Fibroblast of skin of scalp (primary cell): ENCODE measurements at places on chromosomes 1 and 21.

DNA sequence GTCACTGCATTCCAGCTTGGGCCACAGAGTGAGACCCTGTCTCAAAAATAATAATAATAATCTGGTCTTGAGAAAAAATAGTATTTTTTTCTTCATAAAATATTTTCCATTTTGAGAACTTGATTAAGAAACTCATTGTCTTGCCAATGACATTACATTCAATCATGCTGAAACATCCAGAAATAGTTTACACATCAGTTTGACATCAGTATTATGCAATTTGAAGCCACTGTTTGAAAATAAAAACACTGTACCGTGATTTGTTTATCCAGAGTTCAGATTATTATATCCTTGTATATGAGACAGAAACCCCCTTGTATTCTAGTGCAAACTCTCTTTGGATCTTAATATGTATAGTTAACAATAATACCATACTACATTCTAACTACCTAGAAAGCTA lies 6.9 kb downstream of the FMO2 start:
- DNase-seq: no peak

GRCh38 chr1:1760345-1760650 lies 18.0 kb downstream of the NADK start:
- DNase-seq: no peak

- no peak for DNase-seq
Measured at GRCh38 chr1:7436056-7437005, 334.8 kb upstream of the VAMP3 start.

GRCh38 chr21:46666941-46667740 lies 31.7 kb downstream of the PRMT2 start:
- DNase-seq: no peak

DNA sequence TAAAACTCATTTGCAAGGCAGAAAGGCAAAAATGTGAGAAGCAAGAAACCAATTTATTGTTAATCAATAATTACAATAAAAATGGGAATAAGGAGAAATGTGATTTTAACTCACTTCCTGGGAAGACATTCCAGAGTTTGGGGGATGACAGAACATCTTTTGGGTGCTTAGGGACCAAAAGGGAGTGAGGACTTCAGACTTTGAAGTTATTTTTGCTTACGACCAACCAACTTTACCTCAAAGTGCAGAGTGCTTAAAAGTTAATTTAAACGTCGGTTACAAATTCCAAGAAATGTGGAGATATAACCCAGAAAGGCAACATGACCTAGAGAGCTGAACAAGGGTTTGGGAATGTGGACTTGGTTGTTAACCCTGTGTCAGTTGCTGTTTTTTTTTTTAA lies 234.5 kb upstream of the C1orf105 start:
- DNase-seq: no peak

DNA sequence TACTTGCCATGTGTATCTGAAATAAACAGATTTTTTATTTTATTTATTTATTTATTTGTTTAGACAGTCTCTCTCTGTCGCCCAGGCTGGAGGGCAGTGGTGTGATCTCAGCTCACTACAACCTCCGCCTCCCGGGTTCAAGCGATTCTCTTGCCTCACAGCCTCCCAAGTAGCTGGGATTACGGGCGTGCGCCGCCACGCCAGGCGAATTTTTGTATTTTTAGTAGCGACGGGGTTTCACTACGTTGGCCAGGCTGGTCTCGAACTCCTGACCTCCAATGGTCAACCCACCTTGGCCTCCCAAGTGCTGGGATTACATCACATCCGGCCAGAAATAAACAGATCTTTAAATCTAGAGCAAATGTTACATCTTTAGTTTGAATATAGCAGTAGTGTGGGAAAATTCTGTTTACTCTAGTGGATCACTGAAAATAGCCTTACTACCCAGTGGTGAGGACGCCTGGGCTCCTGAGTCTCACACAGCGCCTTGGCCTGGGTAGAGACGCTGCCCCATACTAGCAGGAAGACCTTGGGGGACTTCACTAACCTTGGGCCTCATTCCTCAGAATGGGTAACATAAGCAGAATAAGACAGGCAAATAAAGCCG lies 709 bp downstream of the GART start:
- no peak for DNase-seq

- DNase-seq: no peak
Measured at GRCh38 chr1:202593845-202594244, 116.4 kb downstream of the SYT2 start.

DNA sequence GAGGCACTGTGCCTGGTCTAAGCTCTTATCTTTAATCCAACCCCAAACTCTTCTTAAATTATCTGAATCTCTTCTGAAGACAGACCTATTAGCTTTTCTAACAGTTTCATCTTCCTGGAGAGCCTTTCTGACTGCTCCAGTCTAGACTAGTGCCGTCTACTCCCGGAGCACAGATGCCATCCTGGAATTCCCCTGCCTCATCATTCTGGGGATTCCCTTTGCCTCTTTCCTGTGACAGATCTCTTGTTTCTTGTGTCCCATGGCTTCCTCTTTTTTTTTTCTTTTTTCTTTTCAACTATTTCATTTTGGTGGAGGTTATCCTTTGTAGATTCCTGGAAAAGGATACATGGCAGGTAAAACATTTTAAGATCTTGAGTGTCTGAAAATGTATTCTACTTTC lies 11.7 kb downstream of the SEMA4A start:
- no peak for DNase-seq

DNA sequence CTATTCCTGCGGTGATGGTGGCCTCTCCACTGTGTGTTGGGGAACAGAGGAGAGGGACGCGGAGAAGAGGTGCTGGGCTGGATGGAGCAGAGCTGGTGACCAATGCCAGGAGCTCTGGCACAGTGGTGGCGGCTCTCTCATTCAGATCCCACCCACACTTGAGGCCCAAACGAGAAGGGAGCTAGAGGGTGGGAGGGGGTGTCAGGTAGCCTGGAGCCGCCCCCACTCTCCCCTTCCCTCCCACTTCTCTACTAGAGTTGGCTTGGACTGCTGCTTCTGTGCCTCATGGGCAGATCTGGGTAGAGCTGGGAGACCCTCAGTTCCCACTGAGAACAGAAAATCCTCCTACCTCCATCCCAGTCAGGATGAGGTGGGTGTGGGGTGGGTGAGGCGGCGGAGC lies 3.5 kb downstream of the TTC39A start:
- DNase-seq: no peak

DNA sequence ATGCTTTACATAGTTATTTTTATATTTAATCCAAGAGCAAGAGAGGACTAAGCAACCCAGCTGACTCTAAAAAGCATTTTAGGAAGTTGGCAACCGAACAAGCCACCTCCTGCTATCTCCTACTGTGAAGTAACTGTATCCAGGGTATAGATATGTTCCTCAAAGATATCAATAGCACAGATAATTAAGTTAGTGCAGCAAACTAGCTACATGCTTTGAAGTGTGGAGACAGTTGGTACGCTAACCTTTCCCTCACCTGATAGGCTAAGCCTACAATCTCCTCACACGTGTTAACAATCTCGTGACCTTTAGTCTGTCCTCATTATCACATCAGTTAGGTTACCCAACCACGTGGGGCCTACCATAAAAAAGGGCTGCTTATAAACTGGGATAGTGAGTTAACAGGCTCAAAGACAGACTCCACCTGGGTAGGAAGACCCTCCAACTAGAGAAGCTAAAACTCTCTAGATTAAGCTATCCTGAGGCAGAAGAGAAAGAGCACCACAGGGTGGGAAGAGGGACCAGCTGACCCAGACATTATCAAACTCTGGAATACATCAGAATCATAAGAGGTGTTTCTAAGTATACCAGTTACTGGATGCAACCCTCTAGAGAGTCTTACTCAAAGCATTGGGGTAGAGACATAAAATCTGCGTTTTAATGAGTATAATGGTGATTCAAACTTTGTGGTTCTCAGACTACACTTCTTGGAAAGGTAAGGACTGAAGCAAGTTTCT lies 340.1 kb upstream of the ESRRG start:
- DNase-seq: no peak

GRCh38 chr1:245169376-245169775 lies 14.6 kb downstream of the KIF26B start:
- no peak for DNase-seq

GRCh38 chr1:169731446-169731845 lies 2.4 kb downstream of the SELE start:
- DNase-seq: peak; percentile 4

DNA sequence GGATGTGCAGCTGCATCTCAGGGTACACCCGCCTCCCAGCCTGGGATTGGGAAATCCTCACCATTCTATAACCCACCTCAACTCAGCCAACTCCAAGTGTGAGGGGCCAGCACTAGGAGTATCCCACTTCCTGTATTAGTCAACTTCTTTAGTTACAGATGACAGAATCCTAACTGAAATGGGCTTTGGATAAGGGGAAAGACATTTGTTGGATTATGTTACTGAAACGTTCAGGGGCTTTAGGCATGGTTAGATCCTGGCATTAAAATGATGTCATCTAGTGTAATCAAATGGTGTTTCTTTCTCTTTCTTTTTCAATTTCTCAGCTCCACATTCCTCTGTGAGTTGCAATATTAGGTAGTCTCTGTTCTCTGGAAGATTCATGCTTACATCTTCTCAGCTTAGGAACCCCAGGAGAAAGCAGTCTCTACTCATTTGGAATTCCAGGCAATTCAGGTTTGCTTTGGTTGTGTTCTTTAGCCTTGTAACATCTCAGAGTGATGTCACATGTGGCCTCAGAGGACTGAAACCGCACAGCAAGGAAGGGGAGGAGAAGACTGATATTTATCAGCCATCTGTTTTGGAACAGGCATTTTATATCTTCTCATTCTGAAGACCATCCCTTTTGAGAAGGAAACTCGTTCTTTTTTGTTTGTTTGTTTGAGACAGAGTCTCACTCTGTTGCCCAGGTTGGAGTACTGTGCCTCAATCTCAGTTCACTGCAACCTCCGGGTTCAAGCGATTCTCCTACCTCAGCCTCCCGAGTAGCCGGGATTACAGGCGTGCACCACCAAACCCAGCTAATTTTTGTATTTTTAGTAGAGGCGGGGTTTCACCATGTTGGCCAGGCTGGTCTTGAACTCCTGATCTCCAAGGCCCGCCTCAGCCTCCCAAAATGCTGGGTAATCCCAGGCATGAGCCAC lies 18.9 kb upstream of the TMEM54 start:
- DNase-seq: peak; percentile 65

- DNase-seq: no peak
Measured at GRCh38 chr21:14757533-14758327, 211.6 kb upstream of the SAMSN1 start.

- DNase-seq: no peak
Measured at GRCh38 chr1:23906731-23907130, 6.4 kb downstream of the CNR2 start.

DNA sequence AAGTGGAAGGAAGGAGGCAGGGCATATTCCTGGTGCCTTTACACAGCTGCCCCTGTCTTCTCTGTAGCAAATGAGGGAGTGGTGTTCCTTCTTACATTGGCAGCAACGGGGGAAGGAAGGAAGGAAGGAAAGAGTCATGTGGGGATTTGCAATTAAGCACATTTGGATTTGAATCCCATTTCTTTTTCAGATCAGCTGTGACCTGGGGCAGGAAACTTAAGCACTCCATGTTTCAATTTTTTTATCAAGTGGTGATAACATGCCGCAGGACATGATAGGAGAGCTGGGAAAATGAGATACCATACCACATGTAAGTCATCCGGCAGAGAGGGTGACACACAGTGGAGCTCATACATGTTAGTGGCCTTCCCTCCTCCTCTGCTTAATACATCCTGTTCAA lies 186.8 kb downstream of the APP start:
- DNase-seq: no peak

DNA sequence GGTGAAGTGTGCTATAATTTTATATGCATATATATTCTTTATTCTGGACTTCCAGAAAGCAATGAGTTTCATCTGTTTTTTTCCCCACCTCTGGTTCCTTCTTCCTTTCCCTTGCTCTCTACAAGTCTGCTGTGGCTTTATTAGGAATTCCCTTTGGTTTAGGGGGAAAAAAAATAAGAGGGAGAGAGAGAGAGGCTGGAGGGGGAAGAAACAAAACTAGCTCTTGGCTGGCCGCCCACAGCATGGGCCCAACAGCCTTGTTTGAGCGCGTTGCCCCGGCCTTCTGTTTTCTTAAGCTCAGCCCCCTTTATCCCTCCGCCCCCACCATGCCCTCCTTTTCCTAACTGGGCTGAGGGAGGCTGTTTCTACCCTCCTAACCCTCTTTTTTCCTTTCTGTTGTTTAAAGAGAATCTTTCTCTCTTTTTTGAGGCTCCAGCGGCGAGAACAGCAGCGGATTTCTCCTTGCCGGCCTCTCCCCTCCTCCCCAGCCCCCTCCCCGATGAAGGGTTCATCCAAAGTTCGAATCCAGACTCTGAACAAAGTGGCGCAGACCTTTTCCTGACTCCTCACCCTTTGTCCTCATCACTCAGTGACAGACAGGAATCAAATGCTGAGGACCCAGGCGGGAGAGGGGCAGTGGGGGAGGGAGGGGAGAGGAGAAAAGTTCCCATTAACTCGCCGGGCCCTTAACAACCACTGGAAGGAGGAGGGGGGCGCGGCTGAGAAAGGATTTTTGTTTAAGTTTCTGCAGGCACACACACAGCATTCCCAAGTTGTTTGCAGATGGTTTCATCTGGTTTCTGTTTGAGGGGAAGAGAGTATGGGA lies 29.7 kb downstream of the PBX1 start:
- peak; percentile 92 for DNase-seq

GRCh38 chr1:109249654-109250401 lies 489 bp downstream of the CELSR2 start:
- DNase-seq: no peak

GRCh38 chr1:108816049-108816893 lies 40.6 kb downstream of the AKNAD1 start:
- peak; percentile 84 for DNase-seq

GRCh38 chr1:40404670-40405462 lies 31.3 kb downstream of the SMAP2 start:
- peak; percentile 61 for DNase-seq

DNA sequence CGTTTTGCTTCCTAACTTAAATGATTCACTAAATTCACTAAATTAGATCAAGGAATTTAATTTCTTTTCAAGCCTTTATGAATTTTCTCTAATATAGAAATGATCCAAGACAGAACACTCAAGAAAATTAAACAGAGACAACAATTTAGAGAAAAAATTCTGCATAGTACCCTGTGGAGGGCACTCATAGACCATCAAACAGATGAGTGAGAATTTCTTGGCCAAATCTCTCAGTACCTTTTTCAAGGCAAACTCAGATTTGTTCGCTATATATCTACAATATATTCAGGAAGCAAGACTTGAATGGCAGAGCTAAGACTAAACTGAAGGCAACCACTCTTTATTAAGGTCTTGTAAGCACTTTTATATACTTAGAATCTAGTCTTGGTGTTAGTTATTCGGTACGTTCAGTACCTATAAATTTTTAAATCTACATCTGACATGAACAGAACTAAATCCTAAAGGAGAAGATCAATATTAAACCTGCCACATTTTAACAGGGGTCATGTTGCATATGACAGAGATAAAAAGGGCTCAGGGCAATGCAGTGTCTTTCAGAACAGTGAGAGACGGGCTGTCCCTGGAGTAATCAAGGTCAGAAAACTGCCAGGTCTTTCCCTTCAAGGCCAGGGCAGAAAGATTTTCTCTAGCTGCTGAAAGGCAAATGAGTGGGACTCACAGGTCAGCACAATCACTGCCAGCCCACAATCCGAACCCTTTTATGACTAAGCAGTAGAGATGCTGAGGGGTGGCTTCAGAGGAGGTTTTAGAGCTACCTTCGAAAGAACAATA lies 118.8 kb upstream of the TMPRSS15 start:
- peak; percentile 41 for DNase-seq
